ENCODE measurements at places on chromosomes 6 and 20.

DNA sequence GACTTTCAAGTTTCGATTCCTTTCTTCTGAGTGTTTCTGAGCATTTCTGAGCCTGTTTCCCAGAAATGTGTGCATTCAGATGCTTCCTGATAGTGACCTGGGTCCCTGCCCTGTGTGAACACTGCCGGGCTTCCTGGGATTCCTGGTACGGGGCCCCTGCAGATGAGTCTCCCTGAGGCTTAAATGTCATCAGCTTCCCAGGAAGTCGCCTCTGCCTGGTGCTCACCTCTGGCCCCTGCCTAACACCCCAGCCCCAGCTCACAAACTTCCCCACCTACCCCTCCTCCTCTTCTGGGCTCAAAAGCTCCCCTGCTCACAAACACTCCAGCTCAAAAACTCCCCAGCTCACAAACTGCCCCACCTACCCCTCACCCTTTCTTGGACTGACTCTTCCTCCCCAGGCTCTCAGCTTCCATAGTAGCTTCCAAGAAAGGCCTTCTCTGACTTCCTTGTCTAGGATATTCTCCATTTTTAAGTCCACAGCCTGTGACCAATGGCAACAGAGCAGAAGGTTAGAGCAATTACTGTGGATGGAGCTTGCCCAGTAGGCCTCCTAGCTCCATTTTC, 42.0 kb downstream of the TGM2 start:
- DNase-seq, result no peak

DNA sequence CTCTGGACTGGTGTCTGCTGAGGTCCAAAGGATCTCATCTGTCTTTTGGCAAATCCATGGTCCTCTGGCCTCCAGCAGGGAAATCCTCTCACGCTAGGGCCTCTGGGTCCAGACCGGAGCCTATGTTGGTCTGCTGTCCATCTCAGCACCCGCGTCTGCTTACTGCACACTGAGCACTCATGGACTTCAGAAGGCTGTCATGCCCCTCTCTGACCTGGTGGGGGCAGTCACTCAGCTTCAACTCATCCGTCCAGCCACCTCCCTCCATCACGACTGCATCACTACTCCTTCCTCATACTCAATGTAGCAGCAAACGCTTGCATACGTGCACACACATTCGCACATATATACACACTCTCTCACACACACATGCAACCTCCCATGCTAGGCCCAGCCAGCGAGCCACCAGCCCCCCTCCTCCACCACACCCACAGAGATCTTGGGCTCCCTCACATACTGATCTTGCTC, 33.3 kb downstream of the GABRR2 start:
- no peak for DNase-seq

GRCh38 chr6:168524571-168525001, 83.6 kb downstream of the SMOC2 start:
- DNase-seq, result no peak

DNA sequence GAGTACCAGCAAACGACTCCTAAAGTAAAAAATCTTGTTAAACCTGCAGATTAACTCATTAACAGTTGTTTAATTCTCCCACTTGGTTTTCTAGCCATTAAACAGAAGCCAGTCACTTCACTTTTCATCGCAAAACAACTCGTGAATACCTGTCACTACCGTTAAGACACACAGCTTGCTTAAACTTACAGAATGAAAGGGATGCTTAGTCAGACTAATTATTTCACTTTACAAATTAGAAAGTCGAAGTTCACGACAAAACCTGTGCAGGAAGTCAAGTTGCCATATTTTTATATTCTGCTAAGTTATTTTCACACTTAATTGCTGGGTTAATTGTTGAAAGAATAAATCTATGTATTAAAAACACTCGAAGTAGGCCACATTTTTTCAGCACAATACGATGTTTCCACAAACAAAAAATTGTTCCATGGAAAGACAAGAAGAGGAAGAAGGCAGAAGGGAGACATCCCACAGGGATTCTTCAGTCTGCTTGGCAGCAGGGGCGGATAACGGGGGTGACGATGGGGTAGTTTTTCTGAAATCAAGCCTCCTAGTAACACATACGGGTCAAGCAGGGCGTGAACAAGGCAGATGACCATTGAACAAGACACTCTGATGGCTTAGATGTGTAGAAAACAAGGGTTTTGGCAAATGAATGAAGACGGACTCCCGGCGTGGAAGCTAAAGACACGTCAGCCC, 933 bp downstream of the SSR1 start:
- no peak for DNase-seq

GRCh38 chr6:163698086-163698485, 283.6 kb downstream of the QKI start:
- DNase-seq, result no peak
